ENCODE measurements at places on chromosomes 5 and 9. TPM values are rescaled to one million over a fixed set of nuclear protein-coding genes. Genes with fewer than 3 reads are reported as not detected.

DNA sequence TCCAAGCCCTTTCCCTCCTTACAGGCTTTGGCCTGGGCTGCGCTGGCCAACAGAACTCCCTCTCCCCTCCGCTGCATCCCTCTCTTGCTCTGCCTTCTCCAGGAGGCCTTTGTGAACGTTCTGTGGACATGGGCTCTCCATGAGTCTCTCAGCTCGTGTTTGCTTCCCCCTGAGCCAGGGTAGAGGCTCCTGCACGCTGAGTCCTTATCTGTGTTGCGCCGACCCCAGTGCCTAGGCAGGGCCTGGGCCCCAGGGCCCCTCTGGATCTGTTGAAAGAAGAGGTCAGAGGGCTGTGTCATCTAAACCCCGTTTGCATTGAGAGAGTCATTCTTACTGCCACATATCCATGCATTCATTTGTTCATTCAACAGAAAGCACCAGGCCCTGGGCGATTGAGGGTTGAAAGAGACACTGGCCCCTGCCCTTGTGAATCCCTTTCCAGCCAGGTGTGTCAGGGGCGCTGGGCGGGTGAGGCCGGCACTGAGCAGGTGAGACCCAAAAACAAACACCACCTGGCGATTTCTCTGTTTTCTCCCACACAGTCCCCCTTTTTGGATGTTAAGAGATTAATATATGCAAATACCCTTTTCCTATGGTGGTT lies 111.2 kb upstream of the IER5L start:
- DNase-seq: no peak

DNA sequence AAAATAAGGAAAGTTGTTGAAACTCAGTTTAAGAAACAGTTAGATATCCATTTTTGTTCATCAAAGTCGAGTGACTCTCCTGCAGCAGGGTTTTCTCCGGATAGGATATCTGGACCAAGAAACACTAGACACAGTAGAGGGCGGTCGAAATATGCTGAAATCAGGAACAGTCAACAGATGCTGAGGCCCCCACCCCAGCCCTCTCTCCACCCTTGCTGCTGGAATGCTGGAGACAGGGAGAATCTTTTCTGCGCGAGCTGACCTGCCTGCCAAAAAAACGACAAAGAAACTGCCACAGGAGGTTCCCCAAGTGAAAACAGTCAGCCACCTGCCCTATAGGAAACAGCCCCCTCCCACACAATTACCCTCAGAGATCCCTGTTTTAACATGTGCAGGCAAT lies 4.3 kb upstream of the IL13 start:
- DNase-seq: no peak

DNA sequence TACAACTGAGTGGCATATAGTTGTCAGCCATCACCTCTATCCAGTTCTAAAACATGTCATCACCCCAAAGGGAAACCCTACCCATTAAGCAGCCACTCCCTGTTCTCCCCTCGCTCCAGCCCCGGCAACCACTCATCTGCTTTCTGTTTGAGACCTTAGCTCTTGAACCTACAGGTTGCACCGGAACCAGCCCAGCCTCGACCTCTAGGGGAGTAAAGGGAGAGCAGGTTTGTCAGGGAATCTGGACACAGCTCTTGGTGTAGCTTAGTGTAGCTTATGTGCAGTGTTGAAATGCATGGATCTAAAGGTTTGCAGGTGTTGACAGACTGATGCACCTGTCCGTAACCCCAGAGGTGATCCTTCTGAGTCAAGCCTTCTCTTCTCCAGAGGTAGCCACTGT lies 30.0 kb downstream of the NEURL1B start:
- no peak for DNase-seq

GRCh38 chr5:98464737-98465330 lies 308.6 kb upstream of the RGMB start:
- DNase-seq: no peak

- no peak for DNase-seq
Measured at GRCh38 chr9:129222819-129223218, 44.8 kb upstream of the IER5L start.

DNA sequence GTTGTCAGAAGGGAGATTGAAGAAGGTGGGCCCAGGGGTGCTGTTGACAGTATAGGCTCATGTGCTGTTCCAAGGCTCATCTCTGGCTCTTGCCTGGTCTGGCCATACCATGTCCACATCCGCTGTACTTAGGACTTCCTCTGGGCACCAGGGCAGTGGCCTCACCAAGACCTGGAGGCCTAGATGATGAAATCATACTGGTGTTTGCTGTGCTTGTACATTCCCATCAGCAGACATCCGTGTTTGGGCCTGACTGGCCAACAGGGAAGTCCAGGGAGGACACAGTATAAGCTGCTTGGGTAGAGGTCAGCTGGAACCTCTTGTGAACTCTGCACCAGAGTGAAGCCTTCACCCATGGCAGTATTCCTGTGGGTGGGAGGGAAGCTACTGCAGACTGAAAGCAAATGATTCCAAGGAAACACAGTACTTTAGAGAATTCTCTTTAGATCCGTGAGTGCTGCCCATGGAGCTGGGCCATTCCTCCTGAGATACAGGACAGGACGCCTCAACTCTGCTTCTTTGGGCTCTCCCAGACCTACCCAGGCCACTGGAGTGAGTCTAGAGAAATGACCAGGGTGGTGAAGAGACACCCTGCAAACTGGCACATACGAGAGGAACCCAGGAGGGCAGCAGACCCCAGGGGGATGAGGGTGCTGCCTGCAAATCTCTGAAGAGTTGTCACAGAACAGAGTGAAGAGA lies 22.5 kb downstream of the POLR1E start:
- no peak for DNase-seq

GRCh38 chr5:62231576-62231975 lies 74.4 kb upstream of the KIF2A start:
- no peak for DNase-seq

DNA sequence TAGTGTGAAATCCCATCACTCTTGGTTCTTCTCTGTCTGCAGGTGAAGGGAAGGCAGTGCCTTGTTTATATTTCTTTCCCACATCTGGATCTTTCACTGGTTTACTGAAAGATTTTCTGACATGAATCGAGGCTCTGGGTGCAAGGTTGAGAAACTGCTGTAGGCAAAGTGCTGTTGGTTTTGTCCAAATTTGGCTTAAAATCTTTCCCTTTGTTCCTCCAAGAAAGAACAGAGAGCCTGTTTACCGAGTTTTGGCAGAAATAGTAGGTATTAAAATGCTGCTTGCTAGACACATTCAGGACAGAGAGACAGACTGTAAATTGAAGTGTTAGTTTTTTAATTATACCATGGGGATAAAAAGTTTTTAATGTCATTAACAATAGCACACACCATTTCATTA lies 21.5 kb downstream of the SKP2 start:
- no peak for DNase-seq

DNA sequence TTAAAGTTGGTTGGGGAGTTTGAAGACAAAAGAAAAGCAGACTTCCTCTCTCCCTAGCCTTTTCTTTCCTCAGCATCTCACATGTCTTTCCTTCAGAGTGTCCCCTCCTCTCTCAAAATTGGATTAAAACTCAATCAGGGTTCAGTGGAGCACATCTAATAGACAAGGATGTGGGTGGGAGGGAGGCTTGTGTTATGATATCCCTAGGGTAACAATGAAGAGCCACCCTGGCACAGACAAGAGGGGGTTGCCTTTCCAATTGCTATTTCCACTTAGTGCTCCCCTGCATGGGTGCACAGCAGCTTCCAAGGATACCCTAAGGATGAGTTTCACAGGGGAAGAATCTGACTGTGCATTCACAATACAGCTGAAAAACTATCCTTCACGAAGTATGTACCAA lies 585.2 kb upstream of the C9orf72 start:
- no peak for DNase-seq

GRCh38 chr5:74390822-74391221 lies 249.7 kb downstream of the ENC1 start:
- no peak for DNase-seq

HTR1A gene
- not detected for total RNA-seq

MAMDC4 gene
- 3.0 TPM for total RNA-seq

GHR gene
- 34.6 TPM for total RNA-seq

All from urinary bladder (tissue), 4 donors.